HS-27A (cell line): ENCODE measurements at places on chromosomes 13 and 19.

- DNase-seq: no peak
Observed at GRCh38 chr19:30367006-30367405, 5.2 kb upstream of the ZNF536 start.

GRCh38 chr13:41639237-41639904, 182.0 kb downstream of the RGCC start:
- DNase-seq: no peak

- DNase-seq: no peak
Observed at GRCh38 chr13:74301258-74301935, 167.2 kb upstream of the KLF12 start.

GRCh38 chr13:25157681-25158080, 14.4 kb downstream of the AMER2 start:
- no peak for DNase-seq

DNA sequence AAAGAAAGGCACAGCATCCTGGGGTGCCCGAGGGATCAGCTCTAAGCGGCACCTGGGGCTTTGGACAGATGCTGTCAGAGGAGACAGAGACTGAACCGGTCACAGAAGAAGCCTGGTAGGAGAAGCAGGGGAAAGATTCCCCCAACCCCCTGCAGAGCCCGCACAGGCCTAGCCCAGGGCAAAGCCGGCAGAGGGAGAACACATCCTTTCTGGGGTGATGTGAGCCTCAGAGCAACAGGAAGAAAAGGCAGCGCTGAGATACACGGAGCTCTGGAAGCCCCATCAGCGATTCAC, 101.2 kb downstream of the CRYL1 start:
- DNase-seq: no peak

DNA sequence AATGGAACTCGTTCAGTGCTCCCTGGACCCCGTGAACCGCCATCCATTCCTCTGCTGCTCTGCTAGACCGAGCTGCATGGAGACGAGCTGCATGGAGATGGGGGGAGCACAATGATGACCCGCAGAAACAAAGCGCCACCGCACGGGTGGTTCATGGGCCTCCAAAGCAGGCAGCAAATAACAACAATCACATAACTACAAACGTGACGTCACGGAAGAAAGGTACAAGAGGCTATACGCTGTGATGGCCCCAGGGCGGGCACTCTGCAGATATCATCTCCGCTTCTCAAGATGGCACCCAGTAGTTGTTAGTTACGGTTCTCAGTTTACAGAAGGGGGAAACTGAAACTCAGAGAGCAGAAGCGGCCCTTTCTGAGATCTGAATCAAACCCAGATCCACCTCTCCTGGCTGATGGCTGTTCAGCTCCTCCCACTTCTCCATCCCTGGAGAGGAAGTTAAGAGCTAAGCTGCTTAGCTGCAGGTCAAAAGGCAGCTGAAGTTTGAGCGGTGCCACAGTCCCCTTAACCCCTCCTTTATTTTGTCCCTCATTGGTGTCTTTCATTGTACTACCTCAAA, 1.7 kb downstream of the ATP13A1 start:
- no peak for DNase-seq

- DNase-seq: no peak
Observed at GRCh38 chr19:6806488-6806887, 34.0 kb downstream of the VAV1 start.
